Esophagus squamous epithelium (tissue), 5 donors: ENCODE measurements at places on chromosomes 3 and 15.

GRCh38 chr3:158896729-158897128 lies 94.9 kb downstream of the MFSD1 start:
- DNase-seq, result no peak

GRCh38 chr15:57423599-57424140 lies 47.4 kb downstream of the CGNL1 start:
- DNase-seq, result no peak

DNA sequence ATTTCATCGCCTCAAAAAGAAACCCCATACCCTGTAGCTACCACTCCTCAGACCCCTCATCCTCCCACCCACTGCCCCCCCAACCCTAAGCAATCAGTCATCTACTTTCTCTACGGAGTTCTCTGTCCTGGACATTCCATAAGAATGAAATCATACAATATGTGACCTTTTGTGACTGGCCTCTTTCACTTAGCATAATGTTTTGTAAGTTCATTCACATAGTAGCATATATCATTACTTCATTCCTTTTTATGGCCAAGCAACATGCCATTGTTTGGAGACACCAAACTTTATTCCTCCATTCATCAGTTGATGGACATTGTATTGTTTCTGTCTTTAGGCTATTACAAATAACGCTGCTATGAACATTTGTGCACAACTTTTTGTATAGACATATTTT lies 64.2 kb downstream of the TNIK start:
- no peak for DNase-seq

DNA sequence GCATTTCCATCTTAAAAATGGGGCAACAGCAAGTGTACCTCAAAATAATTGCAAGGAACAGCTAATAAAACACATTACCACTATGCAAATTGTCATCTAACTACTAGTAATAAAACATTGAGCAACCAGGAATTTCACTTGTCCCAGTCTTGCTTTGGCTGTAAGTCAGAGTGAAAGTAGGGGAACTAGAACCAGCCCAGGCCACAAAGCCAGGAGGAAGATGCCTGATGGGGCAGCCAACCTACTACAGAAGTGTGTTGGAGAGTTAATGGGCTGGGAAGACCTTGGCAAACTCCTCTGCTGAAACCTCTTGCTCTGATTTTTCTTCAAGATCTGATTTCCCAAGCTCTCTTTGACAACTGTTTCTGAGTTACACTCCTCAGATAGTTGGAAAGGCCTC lies 40.2 kb upstream of the LPP start:
- no peak for DNase-seq

GRCh38 chr3:89628856-89629670 lies 521.6 kb downstream of the EPHA3 start:
- DNase-seq, result no peak

- no peak for DNase-seq
Observed at GRCh38 chr15:60634815-60635214, 155.9 kb upstream of the ICE2 start.

DNA sequence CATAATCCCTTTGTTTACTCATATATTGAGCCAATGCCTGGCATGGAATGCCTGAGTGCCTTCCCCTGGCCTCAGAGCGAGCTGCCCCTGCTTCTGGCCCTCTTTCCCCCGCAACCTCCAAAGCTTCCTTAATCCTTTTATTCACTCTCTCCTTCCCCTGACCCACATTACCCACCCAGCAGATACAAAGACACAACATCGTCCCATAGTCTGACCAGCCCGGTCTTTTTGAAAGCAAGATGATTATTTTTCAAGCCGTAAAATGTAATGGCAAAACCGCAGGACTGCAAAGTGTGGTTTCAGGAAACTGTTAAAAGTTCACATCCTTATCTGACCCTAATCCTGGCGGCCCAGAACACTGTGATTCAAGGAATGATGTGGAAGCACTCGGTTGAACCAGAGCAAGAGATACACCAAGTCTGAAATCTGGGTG lies 78.4 kb upstream of the LRTM1 start:
- no peak for DNase-seq

DNA sequence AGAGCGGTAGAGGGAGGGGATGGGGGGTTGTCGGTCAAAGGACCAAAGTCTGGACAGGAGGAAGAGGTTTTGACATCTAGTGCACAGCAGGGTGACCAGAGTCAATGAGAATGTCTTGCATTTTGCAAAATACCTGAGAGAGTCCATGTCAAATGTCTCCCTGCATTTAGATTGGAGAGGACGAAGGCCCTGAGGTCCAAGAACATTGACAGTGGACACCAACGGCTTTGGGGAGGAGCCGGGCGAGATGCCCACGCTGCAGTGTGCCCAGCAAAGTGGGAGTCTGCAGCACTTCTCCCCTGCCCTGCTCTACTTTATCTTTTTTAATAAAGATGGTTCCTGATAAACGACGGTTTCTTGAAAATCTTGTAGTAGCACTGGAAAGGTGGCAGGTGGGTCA lies 67.4 kb upstream of the TAMM41 start:
- DNase-seq, result no peak

- no peak for DNase-seq
Observed at GRCh38 chr3:102068327-102068726, 219.0 kb downstream of the NFKBIZ start.

DNA sequence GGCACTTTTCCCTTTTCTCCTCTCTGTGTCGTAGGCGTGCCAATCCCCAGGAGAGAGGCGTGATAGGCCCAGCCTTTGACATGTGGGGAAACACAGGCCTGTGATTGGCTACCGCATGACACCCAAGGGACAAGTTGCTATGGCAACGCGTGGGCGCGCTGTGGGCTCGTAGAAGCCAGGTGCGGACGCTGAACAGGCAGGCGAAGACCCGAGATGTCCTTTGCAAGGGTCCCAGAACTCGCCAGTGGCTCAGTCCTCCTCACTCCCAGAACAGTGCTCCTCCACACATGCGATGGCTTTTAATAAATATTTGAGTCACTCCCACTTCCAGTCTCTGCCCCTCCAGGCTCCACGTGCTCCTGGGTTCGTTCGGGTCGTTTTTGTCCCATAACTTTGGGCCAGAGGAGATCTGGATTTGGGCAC lies 4.2 kb downstream of the SLC51B start:
- peak; percentile 46 for DNase-seq

- DNase-seq, result no peak
Observed at GRCh38 chr3:120157113-120157512, 62.9 kb upstream of the GSK3B start.

DNA sequence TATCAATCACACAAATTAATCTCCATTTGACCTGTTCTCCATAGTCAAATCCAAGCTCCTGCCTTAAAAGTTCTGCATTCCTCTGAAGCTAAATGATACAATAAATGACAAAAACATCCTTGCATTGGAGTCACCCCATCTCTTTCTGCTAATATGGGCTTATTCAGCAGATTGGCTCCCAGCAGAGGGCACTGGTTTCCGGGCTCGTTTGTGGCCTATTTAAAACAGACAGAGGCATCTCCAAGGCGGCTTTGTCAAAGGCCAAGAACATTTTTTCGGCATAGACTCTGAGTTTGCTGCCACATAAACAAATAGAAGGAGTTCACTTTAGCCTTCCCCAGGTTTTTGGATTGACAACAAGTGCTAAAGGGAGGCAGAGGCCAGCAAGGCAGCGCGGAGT lies 204.4 kb upstream of the RASGRP1 start:
- no peak for DNase-seq

DNA sequence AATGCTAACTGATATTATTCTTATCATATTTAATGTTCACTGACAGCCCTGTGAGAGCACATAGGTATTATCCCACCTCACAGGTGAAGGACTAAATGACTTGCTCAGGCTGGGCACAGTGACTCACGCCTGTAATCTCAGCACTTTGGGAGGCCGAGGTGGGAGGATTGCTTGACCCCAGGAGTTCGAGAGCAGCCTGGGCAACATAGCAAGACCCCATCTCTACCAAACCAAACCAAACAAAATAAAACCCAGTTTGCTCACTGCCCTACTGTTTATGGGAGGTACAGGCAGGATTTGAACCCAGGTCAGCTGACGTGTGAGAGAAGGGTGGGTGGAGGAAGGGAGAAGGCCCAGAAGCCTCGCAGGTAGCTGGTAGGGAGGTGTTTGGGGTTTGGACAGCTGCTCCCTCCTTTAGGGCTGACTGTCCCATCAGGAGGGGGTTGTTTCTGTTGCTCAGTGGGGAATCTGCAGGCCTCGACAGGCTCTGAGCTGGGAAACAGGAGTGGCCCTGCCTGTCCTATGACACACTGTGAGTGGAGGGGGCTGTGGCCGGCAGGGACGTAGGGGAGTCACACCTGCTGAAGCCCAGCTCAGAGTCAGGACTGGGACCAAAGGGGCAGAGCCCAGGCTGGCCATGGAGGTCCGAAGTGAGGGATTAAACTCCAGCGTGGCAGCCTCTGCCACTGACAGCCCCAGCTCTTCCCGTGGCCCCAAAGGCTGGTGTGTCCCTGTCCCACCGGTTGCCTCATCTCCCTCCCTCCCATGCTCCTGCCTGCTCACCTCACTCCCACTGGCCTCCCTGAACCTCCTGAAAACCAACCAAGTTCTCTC lies 25.3 kb downstream of the BHLHE40 start:
- no peak for DNase-seq

DNA sequence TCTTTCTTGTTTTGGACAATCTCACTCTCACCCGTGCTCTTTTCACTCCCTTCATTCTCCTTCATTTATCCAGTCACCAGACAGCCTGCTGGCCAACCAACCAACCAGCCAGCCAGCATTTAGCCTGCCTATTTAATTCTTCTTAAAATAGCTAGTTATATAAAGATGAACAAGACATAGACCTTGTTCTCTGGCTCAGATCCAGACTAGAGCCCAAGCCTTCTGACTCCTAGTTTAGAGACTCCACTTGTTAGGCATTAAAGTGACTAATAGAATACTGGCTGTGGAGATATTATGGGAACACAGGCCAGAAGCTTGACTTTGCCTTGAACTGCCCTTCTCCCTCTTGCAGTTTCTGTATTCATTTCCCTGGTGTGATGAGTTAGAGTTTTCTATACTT lies 215.3 kb upstream of the THRB start:
- no peak for DNase-seq

DNA sequence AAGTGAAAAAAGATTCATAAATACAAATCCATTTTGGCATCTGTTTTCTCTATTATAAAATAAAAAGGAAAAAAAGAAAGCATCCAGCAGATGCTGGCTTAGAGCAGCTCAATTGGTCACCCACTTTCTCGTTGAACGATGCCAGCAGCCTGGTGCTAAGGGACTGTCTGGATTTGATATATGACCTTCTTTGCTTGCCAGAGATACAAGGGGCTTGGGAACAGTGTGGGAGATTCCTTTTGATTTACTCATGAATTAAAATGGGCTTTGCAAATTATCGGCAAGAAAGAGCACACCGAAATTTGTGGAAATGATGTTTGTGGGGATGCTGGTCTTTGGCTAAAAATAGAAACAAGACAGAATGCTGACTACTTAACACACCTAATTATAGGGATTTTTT lies 210.3 kb upstream of the STT3B start:
- DNase-seq, result no peak

- no peak for DNase-seq
Observed at GRCh38 chr3:24956613-24957012, 462.0 kb upstream of the THRB start.

DNA sequence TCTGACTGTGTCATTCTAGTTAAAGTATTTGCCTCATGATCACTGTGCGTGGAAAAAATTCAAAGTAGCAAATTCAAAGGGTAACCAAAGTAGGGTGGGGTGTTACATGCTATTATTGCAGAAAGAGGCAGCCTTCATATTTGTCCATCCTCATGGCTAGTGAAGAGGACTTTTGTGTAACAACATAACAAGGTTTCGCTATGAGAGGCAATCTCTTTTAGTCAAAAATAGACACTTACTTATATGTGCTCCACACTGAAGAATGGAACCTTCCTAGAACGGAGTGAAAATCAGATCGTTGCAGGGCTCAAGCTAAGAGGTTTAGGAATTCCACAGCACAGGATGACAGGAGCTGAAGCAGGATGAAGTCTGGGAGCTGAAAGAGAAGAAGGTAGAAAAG lies 345.1 kb upstream of the CBLB start:
- no peak for DNase-seq

GRCh38 chr15:70248116-70249025 lies 150.7 kb upstream of the TLE3 start:
- no peak for DNase-seq

- no peak for DNase-seq
Observed at GRCh38 chr3:169264711-169265110, 398.8 kb downstream of the MECOM start.

- no peak for DNase-seq
Observed at GRCh38 chr15:43702174-43702573, 8.5 kb downstream of the CKMT1A start.

DNA sequence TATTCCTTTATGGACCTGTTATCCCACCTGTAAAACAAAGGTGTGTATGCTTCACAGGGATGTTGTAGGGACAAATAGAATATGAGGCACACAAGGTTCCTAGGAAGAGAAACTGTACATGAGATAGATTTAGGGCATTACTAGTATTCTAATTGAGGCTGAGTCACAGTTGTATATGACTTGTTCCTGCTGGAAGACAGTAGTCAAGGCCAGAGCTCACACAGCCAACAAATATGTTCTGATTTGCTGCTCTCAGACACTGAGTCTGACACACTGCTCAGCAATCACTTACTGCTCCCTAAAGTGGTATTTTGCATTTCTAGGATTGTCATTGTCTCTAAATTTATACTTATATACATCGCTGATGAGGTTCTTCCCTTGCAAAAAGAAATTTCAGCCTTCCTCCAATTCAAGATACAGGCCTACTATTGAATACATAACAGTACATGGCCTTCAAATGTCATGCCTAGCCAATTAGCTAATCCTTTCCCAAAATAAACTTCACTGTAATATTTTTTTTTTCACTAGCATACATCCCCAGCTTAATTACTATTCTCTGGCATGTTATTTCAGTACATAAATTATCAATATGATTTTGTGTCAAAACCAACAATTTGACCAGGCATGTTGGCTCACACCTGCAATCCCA lies 69.8 kb downstream of the TIGIT start:
- DNase-seq, result no peak

DNA sequence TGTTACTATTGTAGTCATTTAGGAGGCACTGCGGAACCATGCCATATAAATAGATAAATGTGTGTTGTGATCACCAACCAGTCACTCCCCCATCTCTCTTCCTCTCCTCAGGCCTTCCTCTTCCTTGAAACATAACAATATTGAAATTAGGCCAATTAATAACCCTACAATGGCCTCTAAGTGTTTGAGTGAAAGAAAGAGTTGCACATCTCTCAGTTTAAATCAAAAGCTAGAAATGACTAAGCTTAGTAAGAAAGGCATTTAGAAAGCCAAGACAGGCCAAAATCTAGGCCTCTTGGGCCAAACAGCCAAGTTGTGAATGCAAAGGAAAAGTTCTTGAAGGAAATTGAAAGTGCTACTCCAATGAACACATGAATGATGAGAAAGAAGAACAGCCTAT lies 8.1 kb upstream of the DNASE1L3 start:
- DNase-seq, result no peak
